Bone marrow (tissue), 2 donors: ENCODE measurements at places on chromosomes 13 and 19.

- no peak for DNase-seq
Observed at GRCh38 chr19:12675940-12676339, 5.7 kb downstream of the DHPS start.

GRCh38 chr13:91141543-91142061, 205.9 kb upstream of the MIR17HG start:
- no peak for DNase-seq

GRCh38 chr13:43331672-43332071, 308.3 kb downstream of the DNAJC15 start:
- no peak for DNase-seq

- DNase-seq, result no peak
Observed at GRCh38 chr13:58528351-58528750, 896.8 kb downstream of the PCDH17 start.

- DNase-seq, result no peak
Observed at GRCh38 chr13:50675651-50676050, 167.8 kb downstream of the DLEU7 start.

DNA sequence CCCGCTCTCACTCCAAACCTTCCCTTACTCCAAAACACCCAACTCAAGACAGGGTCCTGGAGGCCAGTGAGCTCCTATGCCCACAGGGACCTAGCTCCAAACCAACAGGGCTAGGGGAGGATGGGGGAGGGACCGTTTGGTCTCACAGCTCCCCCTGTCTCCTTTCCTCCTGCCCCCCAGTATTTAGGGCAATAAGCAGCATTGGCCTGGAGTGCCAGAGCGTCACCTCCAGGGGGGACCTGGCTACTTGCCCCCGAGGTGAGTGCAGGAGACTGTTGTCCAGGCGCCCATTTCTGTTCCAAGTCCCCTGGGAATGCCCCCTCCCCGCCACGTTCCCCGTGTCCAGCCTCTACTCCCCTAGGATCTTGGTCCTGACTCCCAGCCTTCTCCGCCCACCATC, 792 bp downstream of the RETN start:
- DNase-seq, result no peak

DNA sequence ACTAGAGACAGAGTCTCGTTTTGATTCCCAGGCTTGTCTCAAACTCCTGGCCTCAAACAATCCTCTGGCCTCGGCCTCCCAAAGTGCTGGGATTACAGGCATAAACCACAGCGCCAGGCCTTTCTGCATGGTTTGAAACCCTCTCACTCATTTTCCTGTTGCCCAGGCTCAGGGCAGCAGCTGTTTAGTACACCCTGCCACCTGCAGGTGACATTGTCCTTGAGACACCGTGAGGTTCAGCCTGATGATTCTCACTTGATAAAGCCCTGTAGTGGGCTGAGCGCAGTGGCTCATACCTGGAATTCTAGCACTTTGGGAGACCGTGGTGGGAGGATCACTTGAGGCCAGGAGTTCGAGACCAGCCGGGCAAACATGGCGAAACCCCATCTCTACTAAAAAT, 12.5 kb downstream of the IL12RB1 start:
- DNase-seq, result no peak

DNA sequence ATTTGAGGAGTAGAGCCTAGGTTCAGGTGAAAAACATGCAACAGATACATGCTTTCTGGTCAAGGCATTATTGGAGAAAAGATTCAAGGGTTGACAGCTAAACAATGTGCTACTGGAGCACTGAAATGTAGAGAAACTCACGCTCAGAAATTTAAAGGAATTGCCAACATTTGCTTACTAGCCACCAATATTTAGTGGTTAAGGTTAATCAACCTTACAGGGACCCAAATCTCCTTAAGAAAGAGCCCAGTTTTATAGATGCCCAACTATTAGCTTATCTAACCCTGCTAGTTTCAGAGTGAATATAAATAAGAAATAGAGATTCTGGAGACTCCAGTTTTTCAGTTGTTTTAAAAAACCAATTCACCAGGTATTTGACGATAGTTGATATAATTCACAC, 203.6 kb downstream of the DACH1 start:
- no peak for DNase-seq

DNA sequence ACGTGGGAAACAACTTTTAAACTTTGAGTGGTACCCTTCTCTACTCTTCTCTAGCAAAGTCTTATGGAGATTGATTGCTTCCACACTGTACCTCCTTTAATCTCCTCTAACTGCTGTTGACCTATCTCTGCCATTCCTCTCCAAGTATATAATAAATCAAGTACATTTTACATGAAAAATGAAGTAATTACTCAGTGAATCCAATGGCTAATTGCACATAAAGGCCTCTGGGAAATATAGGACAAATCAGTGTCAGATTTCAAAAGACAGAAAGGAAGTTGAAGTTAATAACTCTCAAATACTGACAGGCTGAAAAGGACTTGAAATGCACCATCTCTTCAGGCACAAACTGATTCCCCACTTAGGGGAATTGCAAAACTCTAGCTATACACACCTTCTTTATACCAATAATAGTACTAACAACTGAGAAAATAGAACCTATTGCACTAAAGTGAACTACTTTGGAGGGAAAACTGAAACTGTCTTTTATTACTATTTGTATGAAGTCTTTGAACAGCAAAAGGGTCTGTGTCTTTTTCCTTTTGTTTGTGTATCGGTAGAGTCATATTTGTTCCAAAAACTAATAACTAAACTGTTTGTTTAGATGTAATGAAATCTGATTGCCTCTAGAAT, 701.1 kb downstream of the PCDH9 start:
- DNase-seq, result no peak

GRCh38 chr13:78657699-78658629, 991 bp downstream of the OBI1 start:
- no peak for DNase-seq

GRCh38 chr19:37227996-37228395, 10.0 kb downstream of the ZNF383 start:
- DNase-seq, result no peak

GRCh38 chr19:3310280-3310679, 56.1 kb upstream of the NFIC start:
- DNase-seq, result no peak

GRCh38 chr13:76732367-76732766, 153.8 kb downstream of the KCTD12 start:
- no peak for DNase-seq

GRCh38 chr19:6334490-6335285, 1.3 kb upstream of the ACER1 start:
- no peak for DNase-seq

DNA sequence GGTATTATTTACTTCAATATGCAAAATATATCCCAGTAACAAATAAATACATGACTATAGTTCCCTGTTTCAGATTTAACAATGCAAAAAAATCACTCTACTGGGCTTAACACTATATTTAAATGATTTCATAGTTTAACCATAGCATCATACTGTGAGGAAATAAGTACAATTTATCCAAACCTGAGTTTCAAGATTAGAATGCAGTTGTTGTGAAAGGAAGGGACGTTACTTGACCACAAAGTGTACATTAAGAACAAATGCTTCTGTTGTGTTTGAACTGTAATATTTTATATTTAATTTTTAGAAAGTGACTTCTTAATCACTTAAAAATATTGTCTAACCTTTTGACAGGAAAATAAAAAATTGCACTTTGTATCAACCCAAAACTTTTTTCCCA, 1747.9 kb upstream of the SPRY2 start:
- DNase-seq, result no peak

GRCh38 chr19:11306337-11306736, 10.4 kb downstream of the TSPAN16 start:
- DNase-seq, result no peak

DNA sequence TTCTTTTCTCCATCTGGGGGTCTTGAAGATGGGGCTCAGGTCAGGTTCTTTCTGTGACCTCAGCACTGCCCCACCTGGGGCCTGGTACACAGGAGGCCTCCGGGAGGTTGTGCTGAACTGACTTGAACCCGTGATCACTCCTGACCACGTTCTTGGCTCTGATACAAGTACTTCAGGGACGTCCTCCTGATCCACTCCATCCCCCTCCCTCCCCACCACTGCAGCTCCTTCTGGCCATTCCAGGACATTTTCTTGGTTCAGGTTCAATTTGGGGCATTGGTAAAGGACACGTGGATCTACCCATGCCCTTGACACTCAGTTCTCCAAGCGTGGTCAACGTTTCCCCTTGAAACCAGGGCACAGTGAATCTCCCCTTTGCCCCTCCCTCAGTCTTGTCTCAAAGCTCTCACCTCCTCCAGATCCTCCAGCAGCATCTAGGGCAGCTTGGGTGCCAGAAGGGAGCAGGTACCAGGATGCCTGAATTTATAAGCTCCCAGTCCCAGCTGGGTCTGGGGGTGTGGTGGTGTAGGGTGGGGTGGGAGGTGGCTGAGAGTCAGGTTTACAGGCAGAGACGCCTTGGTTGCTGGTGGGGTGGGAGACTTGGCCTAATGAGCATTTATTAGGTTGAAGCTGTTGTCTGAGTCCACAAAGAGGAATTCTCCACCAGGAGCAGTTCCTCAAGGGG, at the start of gene KLK15:
KLK15 (minus strand) TSS at position 458 of the 685 bp plus-strand sequence. CDS start 2,082 bp downstream, outside the sequence.
- DNase-seq, result no peak

DNA sequence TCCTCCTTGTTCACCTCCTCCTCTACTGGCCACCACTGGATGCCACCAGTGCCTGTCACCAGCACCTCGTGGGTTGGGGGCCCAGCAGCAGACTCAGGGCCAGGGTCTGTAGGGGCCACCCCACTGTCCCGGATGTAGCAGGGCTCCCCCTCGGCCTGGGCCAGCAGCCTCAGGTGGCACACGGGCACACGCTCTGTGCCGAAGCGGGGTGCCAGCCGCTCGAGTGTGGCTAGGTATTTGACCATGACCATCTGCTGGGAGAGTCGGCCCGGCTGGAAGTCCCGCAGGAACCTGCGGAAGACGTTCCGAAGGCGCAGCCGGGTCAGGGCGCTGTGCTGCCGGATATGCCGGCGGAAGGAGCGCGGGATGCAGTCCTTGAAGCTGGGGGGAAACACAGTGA, 14.9 kb downstream of the TYK2 start:
- DNase-seq, result no peak

DNA sequence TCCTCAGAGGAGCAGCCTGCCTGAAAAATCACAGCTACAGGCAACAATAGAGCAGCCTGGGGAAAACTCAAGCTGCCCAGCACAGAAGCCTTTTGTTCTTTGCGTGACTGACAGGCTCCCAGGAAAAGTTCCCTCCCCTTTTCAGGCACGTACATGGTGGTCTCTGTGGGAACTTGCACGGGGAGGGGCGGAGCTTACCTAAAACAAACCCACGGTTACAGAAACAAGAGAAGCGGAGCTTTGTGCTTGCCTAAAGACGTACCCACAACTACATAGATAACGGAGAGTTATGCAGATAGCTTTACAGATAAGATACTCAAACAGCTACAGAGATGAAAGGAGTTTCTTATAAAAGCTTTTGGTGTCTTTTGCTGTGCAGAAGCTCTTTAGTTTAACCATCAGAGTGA, 11.4 kb downstream of the ETFB start:
- no peak for DNase-seq
